CD4-positive, alpha-beta T cell treated with Interleukin-6 at 100 ng/mL for 8 hours (primary cell): ENCODE measurements at places on chromosomes 5 and 9.

DNA sequence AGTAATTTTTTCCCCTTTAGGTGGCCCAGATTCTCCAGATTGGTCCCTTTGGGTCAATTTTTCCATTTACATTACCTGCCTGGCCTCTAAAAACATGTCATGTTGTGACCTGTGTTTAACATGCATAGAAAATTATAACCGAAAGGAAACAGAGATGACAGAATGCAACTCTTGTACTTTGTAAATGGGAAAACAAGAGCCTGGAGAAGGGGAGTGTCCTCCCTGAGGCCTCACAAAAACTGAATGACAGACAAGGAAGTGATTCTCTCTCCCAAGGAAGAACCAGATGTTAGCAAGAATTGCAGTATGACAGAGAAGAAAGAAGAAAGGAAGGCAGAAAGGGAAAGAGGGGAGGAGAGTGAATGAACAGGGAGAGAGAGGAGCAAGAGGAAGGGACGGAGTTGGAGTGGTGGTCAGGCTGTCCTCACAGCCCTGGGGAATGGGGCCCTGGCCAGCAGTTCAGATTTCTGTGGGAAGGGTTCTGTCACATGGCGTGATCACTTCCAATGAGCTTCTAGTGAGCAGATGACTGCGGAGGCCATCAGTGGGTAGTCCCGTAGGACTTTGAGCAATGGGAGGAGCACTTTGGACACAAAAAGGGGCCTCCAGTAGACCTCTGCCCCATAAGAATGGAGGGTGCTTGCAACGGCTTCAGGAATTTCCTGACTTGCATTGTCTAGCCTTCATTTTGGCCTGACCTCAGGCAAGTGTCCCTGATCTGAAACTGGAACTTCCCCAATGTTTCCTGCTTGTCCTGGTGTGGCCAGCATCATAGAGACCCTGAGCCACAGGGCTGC lies 31.6 kb downstream of the ABLIM3 start:
- DNase-seq = no peak

- DNase-seq = no peak
These were observed 8.7 kb upstream of the MYOT start for GRCh38 chr5:137858954-137859353.

DNA sequence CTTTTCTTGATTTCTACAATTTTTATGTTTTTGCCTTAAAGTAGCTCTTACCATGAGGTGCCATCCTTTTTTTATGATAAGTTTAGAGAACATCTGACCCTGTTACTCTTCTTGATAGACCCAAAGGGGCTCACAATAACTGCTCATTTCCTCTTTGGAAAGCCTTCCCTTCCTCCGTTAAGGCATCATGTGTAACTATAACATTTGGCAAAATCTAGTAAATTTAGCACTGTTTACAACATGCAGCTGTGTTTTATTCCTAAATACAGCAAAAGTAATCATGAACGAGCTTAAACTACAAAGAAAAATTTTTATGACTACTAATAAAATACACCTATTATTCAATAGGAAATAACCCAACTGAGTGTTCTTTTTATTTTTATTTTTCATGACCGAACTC lies 705.1 kb downstream of the MAT2B start:
- no peak for DNase-seq

DNA sequence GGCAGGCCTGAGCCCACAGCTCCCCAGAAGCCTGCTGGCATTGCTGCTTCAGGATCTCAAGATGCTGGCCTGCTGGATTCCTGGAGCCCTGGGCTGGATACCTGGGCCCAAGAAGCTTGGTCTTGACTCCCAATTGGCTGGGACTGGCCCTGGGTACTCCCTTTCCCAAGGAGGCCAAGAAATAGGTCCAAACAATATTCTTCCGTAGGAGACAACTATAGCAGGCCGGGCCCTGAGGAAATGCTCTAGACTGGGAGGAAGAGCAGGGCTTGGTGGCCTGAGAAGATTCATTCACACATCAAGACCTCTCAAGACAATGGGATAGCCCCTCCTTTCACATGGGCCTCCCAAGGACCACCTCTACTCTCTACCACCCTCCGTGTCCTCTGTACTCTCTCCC lies 7.9 kb downstream of the CSF2 start:
- no peak for DNase-seq

DNA sequence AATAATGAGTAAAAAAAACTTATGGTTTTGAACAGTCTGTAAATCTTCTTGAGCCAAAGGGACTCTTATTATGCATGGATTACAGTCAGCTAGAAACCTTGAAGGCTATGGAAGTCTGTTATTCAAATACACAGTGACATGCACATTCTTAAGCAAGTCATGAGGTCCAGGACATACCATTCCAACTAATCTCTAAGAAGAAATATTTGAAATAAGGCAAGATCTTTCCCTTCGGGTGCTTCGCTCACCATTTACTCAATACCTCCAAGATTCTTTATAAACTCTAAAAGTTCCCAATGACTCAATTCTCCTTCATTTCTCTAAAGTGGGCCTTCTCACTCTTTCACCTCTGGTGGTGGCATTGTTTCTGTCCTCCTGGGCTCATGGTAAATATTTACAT lies 811.0 kb downstream of the NR2F1-AS1 start:
- DNase-seq = no peak

DNA sequence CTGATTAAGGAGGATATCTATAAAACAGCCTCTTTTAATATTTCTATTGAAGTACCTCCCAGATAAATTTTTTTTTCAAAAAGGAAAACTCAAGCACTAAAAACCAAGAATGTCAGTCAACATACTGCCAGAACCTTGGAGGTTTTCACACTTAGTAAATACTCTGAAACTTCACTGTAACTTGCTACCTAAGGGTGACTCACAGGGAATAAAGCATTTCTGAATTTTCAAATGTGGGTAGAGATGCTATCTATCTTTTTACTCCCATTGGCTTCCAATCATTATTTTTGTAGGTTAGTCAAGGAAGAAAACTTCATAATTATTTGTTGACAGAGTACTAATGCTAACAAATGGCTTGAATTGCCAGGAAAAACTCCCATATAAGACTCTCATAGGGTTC lies 46.1 kb downstream of the SLC25A46 start:
- no peak for DNase-seq

DNA sequence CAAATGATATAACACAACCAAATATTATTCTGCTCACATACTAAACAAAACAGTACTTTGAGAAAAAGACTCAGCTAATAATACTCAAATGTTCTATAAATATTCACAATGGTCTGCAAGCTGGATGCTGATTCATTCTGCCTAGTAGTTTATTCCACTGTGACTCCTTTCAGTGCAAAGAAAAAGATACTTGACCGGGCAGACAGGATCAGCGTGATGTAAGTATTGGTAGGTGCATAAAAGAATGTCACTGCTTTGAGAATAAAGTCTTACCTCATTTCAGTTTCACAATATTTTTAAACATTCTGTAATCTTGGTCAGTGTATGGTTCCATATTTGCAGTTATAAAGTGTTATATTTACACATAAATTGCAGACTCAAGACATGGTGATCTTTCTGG lies 223.0 kb upstream of the NUDT12 start:
- no peak for DNase-seq

GRCh38 chr5:52277101-52277500 lies 510.6 kb upstream of the ITGA1 start:
- DNase-seq = no peak

- DNase-seq = no peak
These were observed 8.2 kb upstream of the FST start for GRCh38 chr5:53472279-53472678.

- no peak for DNase-seq
These were observed 99.6 kb downstream of the NMUR2 start for GRCh38 chr5:152305525-152305924.

DNA sequence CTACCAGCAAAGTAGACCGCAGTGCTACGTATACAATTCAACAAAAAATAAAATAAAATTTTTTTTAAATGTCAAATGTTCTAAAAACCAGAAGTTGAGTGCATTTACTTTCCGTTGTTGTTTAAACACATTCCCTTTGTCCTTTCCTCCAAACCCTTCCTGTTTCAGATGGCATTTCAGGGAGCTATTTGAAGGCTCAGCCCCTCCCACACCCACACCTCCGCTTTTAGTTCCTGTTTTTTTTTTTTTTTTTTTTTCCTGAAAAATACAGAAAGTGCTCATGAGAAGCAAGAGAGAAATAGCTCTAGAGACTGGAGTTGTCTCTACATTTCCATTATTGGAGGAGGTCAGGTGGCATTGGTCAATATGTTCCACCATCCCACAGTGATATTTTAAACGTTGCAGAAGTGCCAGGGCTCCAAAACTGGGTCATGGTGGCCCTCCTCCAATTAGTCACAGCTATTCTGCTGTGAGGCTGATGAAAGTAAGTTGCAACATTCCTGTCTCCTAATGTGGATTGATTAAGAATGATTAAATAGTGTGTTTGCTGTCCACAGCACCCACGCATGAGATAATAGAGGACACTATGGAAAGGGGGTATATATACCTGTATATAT lies 106.9 kb downstream of the GABRG2 start:
- DNase-seq = no peak

DNA sequence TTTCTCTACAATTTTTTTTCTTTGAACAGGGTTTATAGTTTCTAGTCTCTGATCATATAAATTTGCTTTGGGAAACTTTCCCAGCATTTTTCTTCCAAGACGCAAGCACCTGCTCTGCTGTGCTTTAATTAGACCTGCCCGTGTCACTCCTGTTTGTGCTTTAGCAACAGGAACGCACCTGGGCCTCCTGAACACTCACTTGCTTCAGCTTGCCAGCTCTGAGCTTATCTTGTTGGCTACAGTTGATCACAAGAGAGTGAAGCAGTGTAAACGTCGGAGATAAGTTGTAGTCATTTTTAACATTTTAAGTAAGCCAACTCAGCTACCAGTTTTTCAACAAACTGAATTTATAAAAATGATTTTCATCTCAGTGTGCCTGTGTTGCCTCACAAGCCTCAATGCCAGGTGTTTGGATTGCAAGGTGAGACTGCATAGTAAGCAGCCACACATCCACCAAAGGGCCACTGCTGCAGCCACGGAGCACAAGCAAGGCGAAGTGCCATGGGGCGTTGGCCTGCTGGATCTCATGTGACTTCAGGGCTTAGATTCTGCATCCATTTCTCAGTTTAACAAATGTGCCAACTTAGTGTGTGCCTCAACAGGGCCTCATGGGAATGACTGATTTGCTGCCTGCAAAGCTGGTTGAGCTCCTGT lies 166.9 kb downstream of the TRIO start:
- DNase-seq = no peak

- DNase-seq = no peak
These were observed 16.0 kb upstream of the SHC3 start for GRCh38 chr9:89194421-89195130.

DNA sequence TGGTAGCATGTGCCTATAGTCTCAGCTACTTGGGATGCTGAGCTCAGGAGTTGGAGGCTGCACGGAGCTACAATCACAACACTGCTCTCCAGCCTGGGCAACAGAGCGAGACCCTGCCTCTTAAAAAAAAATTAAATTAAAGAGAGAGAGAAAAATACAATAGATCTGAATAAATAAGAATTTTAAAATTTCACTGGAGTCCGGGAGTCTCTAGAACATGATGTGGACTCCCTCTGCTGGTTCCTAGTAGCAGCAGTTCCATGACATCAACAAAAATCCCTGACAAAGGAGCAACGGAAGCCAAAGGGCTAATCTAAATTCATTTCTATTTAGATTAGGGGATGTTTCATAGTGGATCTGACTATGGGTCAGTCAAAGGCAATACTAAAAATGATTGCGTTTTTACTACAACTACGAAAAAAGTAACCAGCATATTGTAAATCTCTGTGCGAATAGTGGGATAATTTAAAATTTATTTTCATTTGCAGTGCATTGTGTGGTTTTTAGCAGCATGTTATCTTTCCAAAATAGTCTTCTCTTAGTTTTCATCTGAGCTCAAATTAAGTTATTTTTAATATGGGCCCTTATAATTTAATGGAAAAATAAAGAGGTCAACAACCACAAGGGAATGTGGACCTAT lies 6.7 kb downstream of the INIP start:
- no peak for DNase-seq

- DNase-seq = no peak
These were observed 81.7 kb upstream of the CPLX2 start for GRCh38 chr5:175789670-175790069.

- no peak for DNase-seq
These were observed 80.9 kb upstream of the SPOCK1 start for GRCh38 chr5:137580030-137580429.

DNA sequence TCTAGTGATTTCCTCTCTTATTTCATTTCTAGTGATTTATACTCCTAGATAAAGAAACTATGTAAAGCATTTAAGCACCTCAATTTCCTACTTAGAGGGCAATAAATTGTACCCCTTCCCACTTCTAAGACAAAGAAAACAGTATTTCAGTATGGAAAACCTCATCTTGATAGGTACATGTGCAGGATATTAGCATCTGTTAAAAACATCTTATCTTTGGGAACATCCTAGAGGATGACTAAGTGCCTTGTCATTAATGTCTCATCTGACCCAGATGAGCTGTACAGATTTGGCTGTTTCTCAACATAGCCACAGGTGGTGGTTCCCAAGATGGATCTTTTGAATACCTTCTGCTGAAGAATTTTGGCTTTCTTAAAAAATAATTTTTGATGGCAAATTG lies 5.7 kb downstream of the MEGF10 start:
- no peak for DNase-seq

DNA sequence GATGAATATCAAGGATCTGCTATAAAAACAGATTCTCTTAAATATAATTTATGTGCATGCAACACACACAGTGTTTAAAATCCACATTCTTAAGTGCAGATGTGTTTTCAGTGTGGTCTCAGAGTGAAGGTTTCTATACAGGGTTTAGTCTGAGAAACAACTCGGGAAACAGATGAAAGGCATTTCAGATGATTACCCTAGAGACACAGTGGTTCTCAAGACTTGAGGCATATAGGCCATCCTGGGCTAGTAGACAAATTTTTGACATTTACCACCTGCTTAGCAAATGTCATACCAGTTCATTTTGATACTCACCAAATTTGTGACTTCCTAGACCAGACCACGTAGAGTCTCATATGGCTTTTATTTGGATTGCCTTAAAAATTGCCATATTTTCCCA lies 216.5 kb downstream of the ARL15 start:
- DNase-seq = no peak

- DNase-seq = no peak
These were observed 263.8 kb downstream of the NSG2 start for GRCh38 chr5:174309131-174309795.

DNA sequence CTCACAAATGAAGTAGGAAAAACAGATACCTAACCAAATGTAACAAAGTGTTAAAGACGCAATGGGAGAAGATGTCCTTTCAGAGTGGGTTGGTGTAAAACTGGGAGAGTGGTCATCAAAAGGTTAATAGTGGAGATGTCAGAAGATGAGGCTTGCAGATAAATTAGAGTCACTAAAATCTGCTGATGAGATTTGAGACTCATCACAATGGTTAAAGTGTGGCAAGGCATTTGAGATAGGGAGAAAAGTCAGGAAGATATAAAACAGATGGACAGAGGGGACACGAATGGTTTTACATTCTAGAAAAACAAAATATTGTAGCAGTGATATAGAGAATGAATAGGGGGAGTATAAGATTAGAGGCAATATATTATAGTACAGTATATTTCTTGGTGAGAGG lies 406.0 kb upstream of the SEMA6A start:
- no peak for DNase-seq

- DNase-seq = peak; percentile 10
These were observed 67.8 kb downstream of the FAT2 start for GRCh38 chr5:151523335-151523734.

GRCh38 chr5:25128606-25129005 lies 483.8 kb upstream of the CDH10 start:
- DNase-seq = no peak
